ENCODE measurements at places on chromosomes 7 and 10.

DNA sequence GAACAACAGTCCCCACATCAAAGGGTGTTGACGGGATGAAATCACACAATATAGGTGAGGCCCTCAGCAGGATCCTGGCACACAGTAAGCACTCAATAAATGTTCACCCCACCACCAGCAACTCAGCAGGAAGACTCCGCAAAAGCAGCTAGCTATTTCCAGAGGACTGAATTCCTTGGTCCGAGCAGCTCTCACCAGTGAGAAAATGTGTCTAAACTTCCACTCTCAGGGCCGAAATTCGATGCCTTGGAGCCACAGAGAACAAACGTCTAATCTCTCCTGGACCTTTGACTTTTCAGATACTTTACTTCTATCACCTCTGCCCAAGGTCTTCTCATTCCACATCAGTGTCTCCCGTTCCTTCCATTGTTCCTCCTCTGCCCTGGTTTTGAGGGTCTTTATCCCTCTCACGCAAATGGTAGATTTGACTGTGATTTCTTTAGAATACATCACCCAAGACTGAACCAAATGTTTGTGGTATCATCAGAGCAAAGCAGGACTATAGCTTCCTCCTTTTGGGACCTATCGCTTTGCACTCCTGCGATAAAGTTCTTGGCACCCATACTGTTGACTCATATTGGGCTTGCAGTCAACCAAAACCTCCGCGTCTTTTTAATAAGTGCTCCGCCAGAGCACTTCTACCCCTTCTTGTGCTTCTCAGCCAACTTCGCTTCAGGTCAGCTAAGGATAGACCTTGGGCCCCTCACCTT, 903 bp upstream of the NT5C2 start:
- no peak for DNase-seq

DNA sequence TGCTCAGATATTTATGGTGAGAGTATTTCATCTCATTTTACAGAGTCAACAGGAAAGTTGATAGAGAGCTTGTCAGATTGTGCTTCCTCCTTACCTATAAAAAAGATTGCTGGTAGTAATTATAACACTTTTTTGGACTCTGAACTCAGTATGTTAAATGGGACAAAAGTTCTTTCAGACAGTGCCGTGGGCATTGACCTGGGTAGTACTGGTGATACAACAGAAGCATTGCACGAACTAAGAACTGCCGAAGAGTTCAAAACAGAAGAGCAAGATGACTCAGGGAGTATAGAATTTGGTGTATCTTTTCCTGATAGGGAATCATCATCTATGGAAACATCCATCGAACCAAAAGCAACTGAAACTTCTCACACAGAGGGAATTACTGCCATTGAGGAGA, 58.6 kb downstream of the LOXL4 start:
- no peak for DNase-seq

GRCh38 chr10:73979809-73980433, 18.0 kb upstream of the VCL start:
- no peak for DNase-seq

GRCh38 chr7:124893140-124893827, 36.3 kb downstream of the POT1 start:
- DNase-seq = no peak

DNA sequence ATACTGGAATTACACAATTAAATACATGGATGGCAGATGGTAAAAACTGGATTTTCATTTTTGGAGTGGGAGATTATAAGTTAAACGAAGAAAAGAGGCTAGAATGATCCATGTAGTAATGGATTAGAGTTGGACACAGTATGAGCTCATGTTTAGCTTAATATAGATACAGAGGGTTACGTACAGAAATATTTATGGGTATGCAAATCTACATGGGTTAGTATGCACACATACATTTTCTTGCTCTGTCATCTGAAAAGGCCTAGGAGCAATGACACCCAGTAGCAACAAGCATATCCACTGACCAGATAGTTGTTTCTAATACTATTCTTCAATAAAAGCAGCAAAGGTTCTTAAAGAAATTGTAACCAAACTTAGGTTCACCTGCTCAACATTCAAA, 366.4 kb downstream of the SEMA3D start:
- no peak for DNase-seq

GRCh38 chr10:75238182-75239095, 2.7 kb upstream of the COMTD1 start:
- DNase-seq = no peak

- DNase-seq = no peak
Measured at GRCh38 chr7:42235741-42236161, 1.3 kb downstream of the GLI3 start.

GRCh38 chr7:36986948-36987724, 262.8 kb upstream of the AOAH start:
- DNase-seq = peak; percentile 26

GRCh38 chr7:101134399-101134980, 7.6 kb downstream of the SERPINE1 start:
- no peak for DNase-seq

DNA sequence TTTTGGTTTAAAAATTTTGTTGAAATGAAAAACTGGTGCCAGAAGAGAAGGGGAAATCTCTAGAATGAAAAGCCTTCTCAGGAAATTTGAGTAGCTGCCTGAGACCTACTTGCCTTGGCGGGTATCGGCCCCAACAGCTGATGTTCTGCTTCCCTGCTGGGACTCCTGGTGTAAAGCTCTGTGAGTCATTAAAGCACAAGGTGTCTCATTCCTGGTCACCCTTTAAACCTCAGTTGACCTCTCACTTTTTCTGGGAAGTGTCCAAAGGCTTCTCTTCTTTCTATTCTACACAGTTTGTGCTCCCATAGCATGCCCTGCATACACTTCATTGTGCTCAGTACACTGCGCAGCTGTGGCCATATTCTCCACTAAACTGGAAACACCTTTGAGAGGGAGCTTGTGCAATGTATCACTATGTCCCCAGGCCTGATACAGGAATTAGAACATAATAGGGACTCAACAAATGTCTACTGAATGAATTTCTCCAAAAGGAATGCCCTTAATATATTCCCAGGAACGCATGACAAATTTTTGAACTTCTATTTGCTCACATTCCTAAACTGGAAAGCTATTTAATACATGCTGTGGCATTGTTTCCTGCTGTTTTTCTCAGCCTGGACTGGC, 303.9 kb downstream of the SDHAF3 start:
- no peak for DNase-seq

- DNase-seq = no peak
Measured at GRCh38 chr7:137977173-137977572, 24.7 kb downstream of the CREB3L2 start.

DNA sequence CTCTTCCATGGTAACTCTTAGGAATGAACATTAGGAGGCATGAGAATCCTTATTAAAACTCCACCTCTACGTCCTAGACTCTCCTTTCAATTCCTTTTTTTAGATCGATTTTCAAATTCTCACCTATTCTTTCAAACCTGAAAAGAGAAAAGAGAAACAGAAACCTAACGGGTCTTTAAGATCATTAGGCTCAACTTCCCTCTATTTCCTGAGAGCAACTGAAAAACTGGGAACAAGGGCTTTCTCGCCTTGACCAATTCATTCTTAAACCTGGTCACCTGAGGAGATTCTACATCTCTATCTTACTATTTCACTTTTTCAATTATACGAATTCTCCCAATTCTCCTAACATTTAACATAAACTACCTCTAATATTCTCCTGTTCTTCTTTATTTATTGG, 2.8 kb downstream of the TFEC start:
- no peak for DNase-seq

GRCh38 chr7:149721084-149721601, 52.2 kb downstream of the ZNF467 start:
- no peak for DNase-seq

DNA sequence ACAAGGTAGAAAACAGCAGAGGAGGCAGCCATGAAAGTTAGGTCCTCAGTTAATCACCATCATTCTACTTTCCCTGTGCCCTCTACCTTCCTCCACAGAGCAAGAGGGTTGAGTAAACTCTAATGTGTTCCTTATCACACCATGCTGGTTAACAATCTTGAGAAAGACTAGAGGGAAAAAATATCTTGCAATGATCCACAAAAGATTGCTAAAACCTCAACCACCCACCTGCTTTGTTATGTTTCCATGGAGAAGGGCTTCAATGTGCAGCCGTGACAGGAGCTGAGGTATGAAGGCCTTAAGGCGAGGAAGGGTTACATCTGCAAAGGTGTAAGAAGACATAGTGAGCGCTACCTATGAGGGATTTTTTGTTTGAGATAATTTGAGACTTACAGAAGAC, 103.9 kb downstream of the IDE start:
- no peak for DNase-seq

- no peak for DNase-seq
Measured at GRCh38 chr7:110071192-110071591, 1019.7 kb upstream of the LRRN3 start.

DNA sequence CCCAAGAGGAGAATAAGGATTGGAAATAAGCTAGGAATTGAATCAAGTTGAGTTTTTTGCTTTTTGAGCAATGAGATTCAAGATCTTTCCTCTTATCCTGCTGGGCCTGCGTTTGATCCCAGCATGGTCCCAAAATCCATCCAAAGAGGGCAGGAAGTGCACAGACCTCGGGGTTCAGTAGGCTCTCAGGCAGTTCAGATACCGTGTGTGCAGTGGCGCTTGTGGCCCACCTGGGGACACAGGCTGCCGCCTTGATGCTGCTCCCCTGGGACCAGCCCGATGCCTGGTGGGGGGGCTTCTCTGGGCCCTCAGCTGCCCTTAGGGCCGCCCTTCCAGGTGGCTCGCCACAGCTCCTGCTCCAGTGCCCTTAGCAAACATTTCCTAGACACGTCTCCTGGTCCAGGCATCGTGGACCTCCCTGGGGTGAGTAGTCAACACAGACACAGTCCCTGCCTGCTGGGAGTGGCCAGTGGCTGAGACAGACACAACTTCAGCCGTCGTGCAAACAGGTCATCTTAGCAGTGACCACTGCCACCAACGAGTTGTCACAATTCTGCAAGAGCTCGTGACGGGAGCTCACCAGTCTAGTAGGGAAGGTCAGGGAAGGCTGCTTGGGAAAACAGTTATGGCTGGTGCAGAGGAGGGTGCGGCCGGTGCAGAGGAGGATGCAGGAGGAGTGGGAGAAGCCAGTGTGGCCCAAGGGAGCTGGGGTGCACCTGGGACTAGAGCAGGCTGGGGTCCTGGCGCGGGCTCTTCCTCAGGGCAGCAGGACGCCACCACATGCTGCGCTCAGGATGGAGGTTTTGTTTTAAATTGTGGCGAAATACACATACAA, 21.7 kb upstream of the JAKMIP3 start:
- DNase-seq = no peak

DNA sequence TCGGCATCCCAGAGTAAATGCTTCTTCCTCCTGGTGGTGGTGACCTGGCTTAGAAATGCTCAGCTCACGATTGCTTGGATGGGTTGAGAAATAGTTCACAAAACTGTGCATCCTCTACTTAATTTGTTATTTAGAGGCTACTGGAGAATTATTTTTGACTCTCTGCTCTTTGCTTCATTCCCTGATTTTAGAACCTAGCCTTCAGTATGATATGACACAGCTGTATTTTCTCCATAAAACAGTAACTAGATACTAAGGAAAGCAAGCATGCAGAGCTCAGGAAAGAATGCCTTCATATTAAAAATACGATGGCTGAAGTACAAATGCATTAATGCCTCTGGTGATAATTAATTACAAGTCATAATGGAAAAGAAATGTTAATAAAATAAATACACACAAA, 602.0 kb upstream of the COBL start:
- no peak for DNase-seq

DNA sequence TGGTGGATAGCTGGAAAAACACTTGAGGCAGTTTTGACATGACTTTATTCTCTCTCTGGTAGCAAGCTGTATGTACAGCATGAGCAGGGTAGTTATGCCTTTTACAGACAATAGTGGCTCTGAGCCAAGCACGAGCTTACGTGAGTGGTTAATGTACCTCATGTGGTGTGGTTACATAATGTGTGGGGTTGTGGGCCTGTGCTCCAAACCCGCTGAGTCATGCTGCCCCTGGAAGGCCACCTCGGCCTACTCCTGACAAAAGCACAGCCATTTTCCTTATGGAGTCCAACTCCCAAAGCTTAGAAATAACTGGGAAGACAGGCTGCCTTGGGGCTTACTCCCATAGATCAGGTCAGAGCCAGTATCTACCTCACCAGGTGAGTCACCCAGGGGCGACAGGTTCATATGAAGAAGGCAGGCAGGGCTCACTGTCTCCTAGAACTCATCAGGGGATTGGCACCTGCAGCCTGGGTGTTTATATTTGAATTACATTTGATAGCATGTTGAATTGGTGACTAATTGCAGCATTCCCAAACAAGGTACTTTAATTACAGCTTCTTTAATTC, 404.5 kb downstream of the ADRA2A start:
- no peak for DNase-seq

DNA sequence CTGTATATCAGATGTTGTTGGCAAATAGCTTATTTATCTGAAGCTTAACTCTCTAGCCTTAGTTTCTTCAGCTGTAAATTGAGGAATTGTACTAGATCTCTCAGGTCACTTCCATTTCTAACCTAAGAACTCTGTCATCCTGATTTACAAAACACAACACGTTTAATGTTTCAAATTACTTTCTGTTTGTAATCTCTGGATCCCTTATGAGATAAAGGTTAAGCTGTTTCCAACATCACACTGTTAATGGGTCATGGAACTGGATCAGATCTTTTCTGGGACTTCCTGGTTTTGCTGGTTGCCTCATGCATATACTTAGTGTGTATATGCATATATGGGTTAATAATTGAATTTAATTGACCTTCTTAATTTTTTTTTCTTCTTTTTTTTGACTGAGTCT, 9.9 kb downstream of the SAMD8 start:
- no peak for DNase-seq

DNA sequence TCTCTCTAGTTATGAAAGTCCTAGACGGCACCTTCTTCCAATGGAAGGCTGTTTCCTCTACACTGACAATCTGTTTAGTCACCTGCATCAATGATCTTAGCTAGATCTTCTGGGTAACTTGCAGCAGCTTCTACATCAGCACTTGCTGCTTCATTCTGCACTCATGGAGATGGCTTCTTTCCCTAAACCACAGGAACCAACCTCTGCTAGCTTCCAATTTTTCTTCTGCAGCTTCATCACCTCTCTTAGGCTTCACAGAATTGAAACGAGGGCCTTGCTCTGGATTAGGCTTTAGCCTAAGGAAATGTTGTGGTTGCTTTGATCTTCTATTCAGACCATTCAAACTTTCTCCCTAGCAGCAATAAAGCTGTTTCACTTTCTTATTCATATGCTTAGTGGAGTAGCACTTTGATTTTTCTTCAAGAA, 24.6 kb downstream of the NAMPT start:
- DNase-seq = no peak

DNA sequence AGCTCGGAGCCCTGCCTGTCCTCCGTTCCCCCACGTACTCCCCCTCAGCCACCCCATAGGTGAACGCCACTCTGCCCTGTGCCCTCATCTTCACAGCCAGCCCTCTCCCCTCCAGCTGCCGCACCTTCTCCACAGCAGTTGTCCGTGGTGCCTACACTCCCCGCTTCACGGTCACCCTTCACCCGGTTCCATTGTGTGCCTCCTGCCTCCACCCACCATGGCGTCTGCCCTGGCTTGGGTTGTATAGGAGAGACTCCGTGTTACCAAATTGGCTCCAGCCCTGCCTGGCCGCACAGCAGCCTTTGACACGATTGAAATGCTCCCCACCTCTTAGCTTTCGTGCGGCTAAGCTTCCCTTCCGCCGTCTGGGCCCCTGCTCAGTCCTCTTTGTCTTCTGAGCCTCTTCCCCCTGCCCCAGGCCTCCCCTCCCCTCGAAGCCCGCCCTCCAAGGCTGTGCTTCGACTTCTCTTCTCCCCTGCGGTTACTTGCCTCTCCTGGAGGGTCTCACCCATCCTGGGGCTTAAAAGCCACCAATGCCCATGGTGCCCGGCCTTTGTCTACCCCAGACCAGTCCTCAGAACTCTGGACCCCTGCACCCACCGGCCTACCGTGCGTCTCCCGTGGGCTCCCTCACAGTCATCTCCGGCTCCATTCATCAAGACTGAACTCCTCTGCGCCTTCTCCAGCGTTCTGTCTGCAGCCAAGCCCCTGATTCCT, 18.5 kb upstream of the NODAL start:
- no peak for DNase-seq
